ENCODE measurements at places on chromosomes 16 and 17.

- DNase-seq: no peak
These were observed 56.9 kb downstream of the CYB5D2 start for GRCh38 chr17:4199818-4200402.

GRCh38 chr16:3873482-3874173, 6.9 kb downstream of the CREBBP start:
- no peak for DNase-seq

DNA sequence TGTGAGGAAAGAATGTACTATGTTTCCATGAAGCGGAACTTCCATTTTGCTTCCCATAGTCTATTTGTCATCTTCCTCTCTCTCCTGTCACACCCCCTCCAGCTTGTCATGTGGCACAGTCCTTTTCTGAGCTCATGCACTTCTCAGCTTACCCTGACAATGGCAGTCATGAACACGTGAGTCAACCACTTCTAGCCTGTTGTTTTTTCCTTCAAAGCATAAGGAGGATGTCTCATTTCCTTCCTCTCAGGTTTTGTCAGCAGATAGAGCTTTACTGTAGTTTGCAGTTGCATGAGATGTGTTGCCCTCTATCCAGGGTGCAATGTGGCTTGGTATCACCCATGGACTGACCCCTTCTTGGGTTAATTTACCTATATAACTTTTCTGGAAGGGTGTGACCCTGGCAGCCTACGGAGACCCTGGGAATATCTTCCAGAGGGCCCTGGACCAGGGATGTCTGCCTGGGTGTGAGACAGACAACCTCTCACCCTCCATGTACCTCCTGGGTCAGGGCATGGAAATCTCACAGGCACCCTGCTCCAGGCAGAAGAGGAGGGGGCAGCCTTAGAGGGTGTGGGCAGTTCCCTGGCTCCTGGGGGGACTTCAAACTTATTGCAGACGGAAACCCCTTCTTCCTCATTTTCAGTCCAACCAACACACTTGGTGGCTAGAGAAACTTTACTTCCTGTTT, 4.0 kb upstream of the ZNF267 start:
- DNase-seq: no peak

- no peak for DNase-seq
These were observed 14.0 kb upstream of the MPRIP start for GRCh38 chr17:17028059-17028877.

GRCh38 chr16:87917503-87917902, 18.8 kb downstream of the CA5A start:
- no peak for DNase-seq

GRCh38 chr16:55280587-55280986, 43.4 kb upstream of the IRX6 start:
- DNase-seq: no peak

DNA sequence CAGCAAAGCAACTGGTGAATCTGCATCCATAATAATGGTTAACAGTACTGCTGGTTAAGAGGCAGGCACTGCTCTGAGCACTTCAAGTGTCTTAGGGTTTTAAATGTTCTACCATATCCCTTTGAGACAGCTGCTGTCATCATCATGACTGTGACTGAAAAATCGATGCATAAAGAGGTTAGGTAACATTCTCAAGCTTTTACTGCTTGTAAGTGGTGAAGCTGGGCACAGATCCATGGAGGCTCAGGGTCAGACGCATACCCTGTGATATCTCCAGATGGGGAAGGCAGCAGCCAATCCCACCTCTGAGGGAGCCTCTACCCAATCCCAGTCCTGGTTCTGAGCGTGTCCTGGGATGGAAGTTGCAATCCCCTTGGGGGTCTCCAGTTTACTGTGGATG, 57.6 kb upstream of the SOX9 start:
- DNase-seq: no peak

Data from NCI-H1417 treated with DMSO at 0.1 percent for 48 hours (cell line).